ENCODE measurements at places on chromosomes 12 and 14.

DNA sequence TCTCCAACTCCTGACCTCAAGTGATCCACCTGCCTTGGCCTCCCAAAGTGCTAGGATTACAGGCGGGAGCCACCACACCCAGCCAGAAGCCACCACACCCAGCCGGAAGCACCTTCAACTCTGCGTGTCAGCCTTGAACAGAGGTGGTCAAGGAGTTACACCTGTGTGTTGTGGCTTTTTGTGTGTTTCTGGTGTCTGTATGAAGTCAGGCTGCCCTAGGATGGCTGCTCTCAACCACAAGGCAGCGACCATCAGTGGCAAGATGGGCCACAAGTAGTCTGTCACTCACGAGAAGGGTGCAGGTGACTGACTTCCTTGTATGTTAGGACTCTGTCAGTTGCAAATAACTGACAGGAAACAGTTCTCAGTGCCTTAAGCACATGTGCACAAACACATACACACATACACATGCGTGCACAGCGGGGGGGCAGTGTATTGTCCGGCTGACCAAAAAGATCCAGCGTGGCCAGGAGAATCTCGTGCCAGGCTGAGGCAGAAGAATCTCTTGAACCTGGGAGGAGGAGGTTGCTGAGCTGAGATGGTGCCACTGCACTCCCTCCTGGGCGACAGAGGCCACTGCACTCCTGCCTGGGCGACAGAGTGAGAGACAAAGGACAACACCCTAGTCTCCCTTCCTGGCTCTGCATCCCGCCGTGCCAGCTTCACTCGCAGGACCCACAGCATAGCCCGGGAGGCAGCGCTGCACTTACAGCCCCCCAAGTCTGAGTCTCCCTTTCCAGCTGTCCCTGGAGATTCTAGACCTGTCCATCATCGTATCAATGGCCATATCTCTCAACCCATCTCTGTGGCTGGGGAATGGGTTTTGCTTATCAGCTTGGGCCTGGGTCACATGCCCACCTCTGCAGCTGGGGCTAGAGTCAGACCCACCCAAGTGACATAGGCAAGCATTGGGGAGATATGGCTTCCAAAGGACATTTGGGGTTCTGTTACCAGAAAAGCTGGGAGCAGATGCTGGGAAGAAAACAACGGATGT is 13.7 kb downstream of the P2RX4 start:
- DNase-seq: peak; percentile 41

GRCh38 chr14:59190372-59190771 is 1.9 kb downstream of the DAAM1 start:
- peak; percentile 61 for DNase-seq

GRCh38 chr12:116226026-116226425 is 51.5 kb downstream of the MED13L start:
- DNase-seq: no peak

DNA sequence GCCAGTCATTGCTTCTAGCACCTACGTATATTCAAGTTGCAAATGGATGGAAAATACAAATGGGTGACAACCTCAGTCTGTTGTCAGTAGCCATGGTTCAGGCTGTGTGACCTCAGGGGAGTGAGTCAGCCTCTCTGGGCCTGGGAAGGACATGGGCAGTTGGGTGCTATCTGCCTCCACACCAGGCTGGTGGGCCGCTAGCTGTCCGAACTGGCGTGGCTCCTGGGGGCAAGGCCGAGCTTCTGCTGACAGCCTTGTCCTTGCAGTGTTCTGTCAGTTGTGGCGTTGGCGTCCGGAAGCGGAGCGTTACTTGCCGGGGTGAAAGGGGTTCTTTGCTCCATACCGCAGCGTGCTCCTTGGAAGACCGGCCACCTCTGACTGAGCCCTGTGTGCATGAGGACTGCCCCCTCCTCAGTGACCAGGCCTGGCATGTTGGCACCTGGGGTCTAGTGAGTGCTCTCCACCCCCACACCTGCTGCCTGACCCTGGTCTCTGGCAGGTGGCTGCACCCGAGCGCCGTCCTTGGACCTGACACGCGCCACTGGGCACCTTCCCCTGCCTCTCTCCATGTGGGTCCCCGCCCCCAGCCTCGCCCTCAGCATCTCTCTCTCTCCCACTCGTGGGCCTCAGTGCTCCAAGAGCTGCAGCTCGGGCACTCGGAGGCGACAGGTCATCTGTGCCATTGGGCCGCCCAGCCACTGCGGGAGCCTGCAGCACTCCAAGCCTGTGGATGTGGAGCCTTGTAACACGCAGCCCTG is 17.1 kb downstream of the PAPLN start:
- DNase-seq: no peak

GRCh38 chr12:101915841-101916240 is 38.5 kb downstream of the DRAM1 start:
- DNase-seq: no peak

DNA sequence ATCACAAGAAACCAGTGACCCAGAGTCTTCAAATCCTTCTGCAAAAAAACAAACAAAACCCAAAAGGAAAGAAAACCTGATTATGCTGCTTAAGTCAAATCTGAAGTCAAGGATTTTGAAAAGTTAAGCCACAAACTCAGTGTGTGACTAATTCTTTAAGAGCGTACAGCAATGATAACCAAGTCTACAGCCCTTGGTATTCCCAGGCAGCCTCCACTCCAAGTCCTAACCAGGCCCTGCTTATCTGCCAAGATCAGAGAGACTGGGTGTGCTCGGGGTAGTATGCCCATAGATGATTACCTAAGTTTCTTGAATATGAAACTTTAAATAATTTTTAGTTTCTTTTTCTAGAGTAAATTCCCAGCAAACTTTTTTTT is 13.1 kb downstream of the PGAM5 start:
- DNase-seq: no peak

- no peak for DNase-seq
Measured at GRCh38 chr12:107178776-107179175, 85.4 kb upstream of the CRY1 start.

DNA sequence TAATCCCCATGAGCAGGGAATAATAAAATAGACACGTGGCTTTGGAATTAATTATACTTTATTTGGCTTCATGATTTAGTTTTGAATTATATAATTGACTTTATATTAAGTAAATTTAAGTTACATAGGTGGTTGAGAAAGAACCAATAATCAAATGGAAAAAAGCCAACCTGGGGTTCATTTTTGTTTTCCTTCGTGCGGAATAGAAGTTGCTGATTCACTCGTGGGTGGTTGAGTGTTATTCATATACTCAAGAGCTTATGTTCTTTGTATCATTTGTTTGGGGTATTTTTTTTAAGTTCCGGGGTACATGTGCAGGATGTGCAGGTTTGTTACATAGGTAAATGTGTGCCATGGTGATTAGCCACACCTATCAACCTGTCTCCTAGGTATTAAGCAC is 58.0 kb downstream of the ZNF664 start:
- no peak for DNase-seq

GRCh38 chr12:3303410-3304136 is 187.4 kb upstream of the PRMT8 start:
- DNase-seq: no peak

DNA sequence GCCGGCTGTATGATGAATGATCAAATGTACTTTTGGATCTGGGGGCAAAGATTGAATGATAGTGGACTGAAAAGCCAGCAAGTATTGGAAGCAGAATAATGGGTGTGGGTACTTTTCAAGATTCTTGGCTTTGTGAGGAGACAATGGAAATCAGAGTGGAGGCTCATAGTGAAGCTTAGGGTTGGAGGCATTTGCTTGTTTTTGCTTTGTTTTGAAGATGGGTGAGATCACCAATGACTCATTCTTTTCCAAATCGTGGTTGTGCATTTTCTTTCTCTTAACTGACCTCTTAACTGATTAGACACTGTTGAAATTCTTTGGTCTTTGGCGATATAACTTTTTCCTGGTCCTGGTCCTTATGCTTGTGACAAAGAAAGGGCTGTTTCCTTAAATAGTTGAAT is 54.4 kb downstream of the PELI2 start:
- no peak for DNase-seq

DNA sequence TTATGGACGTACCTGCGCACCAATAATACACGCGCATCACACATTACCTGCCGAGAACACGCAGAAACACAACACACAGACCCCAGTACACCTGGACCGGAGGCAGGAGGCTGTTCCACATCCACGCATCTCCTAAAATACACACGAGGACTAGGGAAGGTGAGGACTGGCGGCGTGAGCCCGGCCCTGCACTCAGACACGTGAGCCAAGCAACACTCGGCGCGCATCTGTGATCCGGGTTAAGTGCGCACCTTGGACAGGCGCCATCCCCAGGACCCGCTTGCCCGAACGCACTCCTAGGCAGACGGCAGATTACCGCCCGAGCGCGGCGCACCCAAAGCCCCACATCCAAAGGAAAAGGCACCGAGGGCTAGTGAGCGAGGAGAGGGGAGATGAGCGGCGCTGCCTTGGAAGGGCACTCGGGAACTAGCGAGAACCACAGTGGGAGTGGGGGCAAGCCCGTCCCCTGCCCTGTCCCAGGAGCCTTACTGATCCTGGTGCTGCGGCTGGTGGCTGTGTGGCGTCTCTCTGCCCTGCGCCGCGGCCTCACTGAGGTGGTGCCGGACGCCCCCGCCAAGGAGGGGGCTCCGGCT is 417 bp downstream of the GLS2 start:
- DNase-seq: peak; percentile 66

DNA sequence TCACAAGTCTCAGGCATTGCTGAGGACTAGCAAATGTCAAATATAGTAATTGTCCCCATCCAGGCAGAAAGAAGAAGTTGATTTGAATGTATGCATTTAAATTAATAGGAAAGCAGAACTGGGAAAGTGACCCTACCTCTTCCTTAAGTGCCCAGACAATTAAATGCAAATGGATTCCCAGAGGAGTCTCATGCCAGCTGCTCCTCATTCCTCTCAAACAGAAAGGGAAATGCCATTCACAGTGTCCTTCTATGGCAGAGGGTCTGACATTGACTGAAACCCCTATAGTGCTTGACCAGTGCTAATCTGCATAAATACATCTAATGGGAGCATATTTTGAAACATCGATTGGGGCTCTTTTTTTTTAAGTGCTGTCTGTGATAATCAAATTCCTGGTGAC is 292.4 kb upstream of the SEL1L start:
- DNase-seq: no peak

- no peak for DNase-seq
Measured at GRCh38 chr12:69428351-69429073, 41.7 kb upstream of the FRS2 start.

- DNase-seq: no peak
Measured at GRCh38 chr14:91269076-91269991, 24.8 kb upstream of the GPR68 start.

- DNase-seq: no peak
Measured at GRCh38 chr12:45973526-45973925, 16.8 kb downstream of the SCAF11 start.

DNA sequence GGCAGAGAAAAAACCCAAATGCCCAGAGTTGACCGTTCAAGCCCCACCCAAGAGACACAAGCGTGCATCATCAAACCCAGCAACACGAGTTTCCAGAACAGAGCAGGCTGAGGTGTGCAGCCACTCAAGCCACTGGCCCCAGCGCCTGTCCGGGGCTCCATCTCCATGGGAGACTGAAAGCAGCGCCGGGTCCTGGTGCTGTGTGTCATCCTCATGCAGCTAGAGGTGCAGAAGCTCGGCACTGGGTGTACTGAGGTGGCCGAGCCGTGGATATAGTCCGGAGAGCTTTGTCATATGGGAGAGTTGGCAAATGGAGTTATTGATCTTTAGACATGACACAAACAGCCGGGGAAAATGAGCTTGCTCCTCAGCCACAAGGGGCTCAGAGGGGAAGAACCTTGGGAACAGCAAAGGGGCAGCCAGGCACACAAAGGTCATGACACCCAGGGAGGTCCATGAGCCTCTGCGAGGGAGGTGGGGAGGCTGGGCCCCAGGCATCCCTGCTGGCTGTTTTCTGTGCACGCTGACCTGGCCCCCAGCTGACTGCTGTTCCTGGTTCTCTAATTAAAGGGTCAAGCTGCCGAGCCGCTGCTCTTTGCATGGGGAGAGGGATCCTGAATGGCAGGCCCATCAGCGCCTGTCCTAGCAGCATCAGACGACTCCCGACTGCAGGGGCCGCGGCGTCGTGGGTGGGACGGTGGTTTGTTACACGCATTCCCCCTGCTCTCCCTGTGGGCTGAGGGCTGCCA is 145.4 kb upstream of the SFSWAP start:
- DNase-seq: no peak

- no peak for DNase-seq
Measured at GRCh38 chr12:123861392-123861791, 99.3 kb downstream of the DNAH10 start.

DNA sequence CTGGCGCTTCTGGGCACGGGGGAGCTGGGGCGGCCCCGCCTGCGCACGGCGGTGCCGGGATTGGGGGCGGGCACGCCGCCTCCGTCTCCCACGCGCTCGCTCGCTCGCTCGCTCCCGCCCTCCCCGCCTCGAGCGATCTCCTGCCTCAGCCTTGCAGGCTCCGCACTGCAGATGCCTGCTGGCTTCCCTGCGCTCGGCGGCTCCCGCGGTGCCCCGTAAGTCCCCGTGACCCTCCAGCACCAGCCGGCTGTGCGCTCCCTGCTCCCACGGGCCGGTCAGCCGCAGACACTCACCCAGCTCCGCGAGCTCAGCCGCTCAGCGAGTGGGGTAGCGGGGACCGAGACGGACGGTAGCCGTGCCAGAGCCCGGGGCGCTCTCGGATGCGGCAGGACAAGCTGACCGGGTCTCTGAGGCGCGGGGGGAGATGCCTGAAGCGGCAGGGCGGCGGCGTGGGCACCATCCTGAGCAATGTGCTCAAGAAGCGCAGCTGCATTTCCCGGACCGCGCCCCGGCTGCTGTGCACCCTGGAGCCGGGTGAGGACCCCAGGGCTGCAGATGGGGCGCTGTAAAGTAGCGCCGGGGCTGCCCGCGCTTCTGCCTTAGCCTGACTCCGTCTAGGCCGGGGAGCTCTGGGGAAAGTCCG is at the start of gene TBC1D30:
TBC1D30 (plus strand) TSS at position 148 of the 643 bp plus-strand sequence; CDS start at position 381, 233 bp downstream.
- DNase-seq: peak; percentile 75

DNA sequence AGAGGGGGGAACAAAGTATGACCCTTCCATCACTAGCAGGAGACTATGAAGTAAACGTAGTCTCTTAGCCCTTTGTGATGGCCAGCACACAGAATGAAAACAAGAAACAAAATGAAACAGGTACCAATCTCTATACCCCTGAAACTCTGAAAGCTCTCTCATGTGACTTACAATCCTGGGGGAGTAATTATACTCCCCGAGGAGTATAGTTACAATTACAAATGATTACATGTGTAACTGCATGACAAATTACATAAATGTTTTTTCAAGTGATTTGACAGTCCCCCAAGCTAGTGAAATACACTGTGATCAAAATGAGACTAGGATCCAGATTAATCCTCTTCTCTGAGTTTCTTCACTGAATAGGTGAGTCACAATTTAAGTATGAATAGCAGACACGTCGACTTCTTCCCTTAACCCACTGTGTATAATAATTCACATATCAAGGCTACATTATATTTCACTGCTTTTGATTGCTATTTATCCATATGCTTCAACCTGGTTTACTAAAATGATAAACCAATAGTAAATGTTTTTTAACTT is 74.0 kb downstream of the SPTSSA start:
- no peak for DNase-seq

Data from WERI-Rb-1 (cell line).